HFFc6 (cell line): ENCODE measurements at places on chromosomes 5 and 9.

- DNase-seq: no peak
These were observed 19.9 kb upstream of the KCNMB1 start for GRCh38 chr5:170408877-170409660.

- no peak for DNase-seq
These were observed 3.0 kb upstream of the CEL start for GRCh38 chr9:133058550-133059320.

DNA sequence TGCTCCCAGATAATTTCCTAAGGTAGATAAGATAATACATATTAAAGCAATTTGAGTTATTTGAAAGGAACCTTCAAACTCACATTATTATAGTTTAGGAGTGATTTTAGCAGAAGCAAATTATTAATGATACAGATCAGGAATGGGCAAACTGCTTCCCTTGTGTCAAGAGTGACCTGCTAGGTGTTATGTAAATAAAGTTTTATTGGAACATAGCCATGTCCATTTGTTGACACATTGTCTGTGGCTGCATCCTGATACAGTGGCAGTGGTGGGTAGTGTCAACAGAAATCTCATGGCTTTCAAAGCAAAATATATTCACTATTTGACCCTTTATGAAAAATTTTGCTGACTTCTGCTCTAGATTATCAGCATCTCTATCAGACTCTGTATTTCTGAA lies 11.4 kb upstream of the BASP1 start:
- no peak for DNase-seq

DNA sequence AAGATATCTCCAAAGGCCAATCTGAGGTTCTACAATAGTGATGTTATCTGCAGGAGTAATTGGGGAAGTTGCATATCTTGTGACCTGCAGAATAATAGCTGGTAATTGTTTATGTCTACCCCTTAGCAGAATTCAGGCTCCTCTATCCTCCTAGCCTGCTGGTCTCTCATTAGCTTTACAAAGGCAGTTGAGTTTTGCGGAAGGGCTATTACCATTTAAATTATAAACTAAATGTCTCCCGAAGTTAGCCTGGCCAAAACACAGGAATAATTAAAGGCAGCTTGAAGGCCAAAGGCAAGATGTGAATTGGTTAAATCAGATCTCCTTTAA lies 168.7 kb downstream of the TTC39B start:
- no peak for DNase-seq

- DNase-seq: peak; percentile 72
These were observed 287.8 kb upstream of the RASA1 start for GRCh38 chr5:86979811-86980411.

DNA sequence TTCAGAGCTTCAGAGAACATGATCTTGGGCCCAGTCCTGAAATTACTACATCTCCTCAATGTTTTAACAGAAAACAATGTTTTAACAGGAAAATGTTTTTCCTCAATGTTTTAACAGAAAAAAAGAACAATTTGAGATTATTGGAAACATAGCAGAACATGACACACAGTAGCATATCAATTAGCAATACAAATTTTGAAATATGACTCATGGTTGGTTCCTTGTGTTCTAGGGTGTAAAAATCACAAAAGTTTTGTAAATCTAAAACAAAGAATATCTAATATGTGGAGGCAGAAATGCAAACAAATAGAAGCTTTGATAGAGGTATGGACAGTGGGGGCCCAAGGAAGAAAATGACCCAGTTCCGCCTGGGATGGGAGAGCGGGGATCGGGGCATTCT lies 22.8 kb upstream of the ARSB start:
- DNase-seq: no peak

DNA sequence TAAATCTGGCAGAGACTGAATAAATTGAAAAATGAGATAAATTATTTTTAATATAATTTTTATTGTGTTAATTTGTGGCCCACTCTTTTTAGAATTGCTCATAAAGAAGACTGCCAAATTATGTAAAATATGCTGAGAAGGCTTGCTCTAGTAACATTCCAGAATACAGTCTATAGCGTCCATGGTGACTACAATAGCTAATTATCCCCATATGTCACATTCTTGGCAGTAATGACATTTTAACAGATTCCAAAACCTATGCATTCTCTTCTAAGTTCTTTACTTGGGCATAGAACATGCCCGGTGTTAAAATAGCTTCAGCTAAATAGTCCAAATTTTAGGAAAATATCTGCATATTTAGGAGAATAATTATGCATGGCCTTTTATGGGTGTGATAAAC lies 697.0 kb upstream of the SEMA6A start:
- no peak for DNase-seq

- no peak for DNase-seq
These were observed 780.5 kb upstream of the ZNF608 start for GRCh38 chr5:125526966-125527365.

DNA sequence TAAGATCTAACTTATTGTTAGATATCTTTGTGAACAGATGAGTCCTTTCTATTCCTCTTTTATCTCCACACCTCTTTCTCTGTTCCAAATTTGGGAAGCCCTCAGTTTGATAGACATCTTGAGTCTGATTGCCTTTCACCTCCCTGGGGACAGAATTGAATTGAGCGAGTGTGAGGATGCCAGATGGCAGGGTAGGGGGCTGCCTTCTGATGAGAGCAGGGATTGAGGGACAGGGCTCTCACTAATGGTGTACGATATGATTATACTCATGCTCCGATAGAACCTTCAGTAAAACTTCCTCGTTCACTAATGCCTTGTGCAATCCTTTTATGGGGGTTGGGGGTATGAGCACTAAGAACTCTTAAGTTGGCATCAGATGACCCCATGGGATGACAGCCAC lies 172.1 kb upstream of the DAP start:
- DNase-seq: no peak

DNA sequence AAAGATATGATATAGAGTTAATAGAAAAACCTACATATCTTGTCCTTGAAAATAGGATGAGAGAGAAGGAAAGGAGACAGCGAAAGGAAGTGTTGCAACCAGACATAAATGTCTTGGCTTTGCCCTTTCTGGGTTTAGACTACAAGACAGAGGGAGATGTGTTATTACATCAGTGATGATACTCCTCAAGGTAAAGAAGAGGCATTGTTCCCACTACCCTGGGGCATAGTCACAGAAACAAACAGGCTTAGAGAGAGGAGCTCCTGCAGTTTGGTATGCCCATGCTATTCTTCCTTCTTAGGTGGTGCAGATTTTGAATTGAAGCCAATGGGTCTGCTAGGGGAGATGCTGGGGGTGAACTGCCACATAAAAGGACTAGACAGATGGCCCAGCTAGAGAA lies 166.8 kb upstream of the RFX3 start:
- no peak for DNase-seq

GRCh38 chr9:119793218-119793617 lies 424.0 kb upstream of the BRINP1 start:
- DNase-seq: no peak

DNA sequence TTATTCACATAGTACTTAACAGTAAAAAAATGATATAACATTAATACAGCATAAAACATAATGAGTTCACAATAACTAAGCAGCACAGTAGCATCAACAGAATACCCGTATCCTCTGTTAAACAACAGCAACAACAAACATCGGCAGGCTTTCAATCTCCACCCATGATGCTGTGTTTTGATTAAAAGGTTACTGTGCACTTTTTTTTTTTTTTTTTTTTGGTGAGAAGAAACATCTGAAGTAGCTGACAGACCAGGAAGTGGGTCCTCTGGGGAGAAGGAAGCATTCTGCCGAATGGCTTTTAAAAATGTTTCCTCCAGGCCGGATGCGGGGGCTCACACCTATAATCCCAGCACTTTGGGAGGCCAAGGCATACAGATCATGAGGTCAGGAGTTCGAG lies 282.3 kb downstream of the EPB41L4A start:
- DNase-seq: no peak

- DNase-seq: no peak
These were observed 370.9 kb downstream of the MRPS30 start for GRCh38 chr5:45179686-45180085.

DNA sequence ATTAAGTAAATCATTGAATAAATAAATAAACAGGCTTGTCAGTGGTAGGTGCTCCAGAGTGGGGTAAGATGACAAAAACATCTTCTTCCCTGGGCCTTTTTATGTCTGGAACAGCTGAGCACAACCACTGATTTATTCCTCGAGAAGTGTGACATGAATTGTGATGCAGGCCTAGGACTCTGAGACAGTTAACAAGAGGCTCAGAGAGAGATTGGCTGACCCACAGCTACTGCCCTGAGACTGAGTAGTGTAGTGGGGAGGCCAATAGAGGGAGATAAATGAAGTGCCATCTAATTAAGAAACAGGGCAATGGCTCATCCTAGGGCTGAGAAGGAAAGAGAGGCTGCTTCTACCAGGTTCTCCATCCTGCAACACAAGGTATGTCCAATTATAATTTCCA lies 369.3 kb upstream of the TRPC7 start:
- DNase-seq: no peak

DNA sequence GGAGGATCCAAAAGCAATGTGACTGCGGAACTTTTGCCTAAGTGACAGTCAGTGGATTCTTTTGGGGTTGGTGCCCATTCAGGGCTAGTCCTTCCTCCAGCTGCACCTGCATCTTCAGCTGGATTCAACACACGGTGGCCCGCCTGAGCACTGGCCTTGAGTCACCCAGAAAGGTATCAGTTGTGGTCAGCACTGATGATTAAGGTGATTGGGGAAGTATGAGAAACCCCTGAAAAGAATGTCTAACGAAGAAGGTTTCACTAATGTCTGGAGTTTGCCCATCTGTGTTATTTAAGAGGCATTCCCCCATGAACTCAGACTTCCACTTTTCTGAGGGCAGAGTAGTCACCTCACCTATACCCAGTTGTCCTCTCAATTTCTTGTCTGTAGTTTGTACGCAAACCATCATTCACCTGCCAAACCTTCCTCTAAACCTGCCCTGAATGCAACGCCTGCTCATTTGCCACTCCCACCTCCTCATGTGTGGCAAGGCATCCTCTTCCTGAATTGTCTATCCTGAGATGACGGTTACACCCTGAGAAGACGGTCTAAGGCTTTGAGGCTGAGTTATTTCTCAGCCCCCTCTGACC lies 27.2 kb downstream of the CSF2 start:
- DNase-seq: no peak

GRCh38 chr9:8621416-8621815 lies 821.8 kb upstream of the DMAC1 start:
- DNase-seq: no peak

DNA sequence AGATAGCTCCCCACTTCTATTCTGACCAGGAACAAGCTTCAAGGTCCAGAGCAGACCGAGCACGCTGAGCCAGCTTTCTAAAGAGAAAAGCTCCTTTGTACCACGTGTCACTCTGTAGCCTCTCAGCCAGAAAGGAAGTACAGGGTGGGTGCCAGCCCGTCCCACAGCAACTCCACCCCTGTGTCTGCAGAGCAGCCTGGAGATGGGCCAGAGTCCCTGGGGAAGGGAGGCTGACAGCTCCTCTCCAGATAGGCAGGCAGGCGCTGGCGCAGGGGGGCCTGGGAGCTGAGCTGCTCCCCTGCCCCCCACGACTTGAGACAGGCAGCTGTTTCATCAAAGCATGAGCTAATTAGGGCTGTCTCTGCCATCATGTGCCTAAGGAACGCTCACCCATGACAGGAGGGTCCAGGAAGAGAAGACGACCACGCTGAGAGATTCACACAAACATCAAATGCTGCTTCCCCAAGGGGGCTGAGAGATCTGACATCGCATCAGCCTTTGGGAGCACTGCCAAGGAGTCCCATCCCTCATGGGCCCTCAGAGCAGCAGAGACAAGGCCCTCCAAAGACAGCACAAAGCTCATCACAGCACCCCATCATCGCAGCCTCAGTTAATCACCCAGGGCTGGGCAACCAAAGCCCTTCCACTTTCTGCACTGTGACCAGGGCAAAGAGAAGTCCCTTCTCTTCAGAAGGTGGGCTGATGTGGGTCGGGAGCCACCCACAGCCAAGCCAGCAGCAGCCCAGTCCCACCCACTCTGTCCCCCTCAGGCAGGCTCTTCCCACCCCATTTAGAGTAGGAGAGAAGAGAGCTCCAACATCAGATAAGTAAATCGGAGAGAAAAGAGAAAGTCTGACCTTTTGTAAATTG lies 78.5 kb upstream of the LRRTM2 start:
- DNase-seq: no peak

DNA sequence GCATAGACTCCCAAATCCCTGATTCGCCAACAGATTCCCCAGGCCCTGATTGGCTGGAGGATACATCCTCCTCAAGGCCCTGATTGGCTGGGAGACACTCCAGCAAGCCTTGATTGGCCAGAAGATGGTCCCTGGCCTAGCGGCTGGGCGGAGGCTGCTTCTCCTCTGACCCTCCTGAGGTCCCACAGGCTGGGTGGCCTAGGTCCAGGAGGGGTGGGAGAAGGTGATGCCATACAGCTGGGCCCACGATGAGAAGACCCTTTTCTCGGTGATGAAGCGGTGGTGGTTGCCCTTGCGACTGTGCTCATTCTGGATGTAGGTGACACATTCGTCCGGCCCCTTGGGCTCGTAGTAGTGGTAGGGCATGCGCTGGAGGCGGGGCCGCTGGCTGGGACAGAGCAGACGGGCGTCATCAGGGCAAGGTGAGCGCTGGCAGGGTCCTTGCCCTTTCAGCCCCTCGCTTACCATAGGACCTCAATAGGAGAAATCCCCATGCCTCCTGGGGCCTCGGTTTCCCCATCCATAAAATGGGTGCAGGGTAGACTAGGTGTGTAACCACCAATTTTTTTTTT lies 9.0 kb upstream of the AK1 start:
- no peak for DNase-seq

DNA sequence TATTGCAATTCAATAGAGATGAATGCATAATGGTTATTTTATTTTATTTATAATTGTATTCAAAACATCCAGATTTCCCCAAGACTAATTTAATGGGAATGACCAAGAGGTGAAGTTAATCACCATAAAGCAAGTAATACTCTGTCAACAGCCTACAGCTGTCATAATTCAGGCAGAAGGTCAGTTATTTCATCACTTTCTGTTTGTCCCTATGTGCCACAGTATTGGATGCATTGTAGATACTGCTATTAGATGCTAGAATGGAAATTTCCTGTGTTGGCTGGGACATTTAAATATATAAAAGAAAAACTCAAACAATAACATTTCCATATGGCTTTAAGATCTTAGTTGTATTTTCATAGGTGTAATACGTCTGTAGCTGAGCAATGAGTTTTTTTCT lies 56.7 kb upstream of the MINAR2 start:
- no peak for DNase-seq

- no peak for DNase-seq
These were observed 487.4 kb downstream of the IRX1 start for GRCh38 chr5:4082966-4083564.

GRCh38 chr5:149418910-149419531 lies 39.9 kb upstream of the IL17B start:
- no peak for DNase-seq
